Activated T-cell treated with anti-CD3 and anti-CD28 coated beads, Interleukin-2, amount 50 U/mL, for 24 hours (primary cell): ENCODE measurements at places on chromosomes 2 and 18.

GRCh38 chr2:113723411-113723810, 33.0 kb downstream of the SLC35F5 start:
- DNase-seq: no peak

DNA sequence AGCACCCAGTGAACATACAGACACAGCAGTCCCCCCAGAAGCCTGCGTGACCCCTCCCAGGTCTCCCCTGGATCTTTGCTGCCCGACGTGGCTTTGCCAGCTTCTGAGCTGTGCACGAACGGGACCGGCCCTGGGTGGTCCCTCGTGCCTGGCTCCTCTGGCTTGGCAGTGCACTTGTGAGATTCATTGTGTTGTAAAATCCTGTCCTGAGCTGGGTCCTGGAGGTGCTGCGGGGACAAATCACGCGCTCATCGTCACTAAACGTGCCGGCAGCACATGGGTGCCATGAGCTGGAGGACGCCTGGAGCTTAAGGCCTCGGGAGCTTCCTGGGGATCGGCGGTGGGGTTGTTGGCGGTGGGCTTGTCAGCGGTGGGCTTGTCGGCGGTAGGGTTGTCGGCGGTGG, 104.9 kb downstream of the FAM210A start:
- no peak for DNase-seq

DNA sequence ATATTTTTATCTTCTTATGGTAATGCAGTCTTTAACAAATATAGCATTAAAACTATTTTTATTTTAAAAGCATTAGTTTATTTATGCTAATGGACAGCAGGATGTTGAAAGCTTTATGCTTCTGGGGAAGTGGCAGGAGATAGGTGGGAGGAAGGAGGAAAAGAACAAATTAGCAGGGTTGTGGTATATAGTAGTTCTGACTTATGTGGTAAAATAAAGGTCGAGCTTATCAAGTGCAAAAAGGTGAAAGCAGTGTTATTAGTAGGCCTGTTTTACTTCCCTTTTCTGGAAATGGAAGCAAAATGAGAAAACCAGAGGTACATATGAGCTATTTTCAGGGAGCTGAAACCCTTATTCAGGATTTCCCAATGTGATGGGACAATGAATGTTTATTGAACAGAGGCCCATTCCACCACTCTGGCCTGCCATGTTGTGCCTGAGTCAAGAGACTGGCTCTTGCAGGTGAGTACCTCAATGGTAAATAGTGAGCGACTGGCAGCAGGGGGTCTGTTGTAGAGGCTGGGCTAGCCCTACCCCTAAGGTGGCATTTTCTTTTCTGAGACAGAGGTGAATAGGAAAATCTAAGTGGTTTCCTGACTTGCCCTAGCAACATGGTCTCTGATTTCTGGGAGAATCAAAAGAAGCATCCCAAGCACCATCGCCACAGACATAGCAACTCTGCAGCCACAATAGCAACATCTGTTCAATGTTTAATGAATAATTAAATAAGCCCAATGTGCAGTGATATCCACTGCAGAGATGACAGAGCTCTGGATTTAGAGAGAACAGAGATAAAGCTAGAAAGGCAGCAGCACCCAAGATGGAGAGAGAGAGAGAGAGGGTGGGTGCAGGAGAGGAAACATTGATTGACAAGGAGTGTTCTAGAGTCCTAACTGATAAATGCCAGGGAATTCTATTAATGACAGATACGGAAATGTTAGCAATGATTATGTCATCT, 119.7 kb downstream of the UPP2 start:
- DNase-seq: no peak

GRCh38 chr2:215160081-215160480, 21.7 kb upstream of the ABCA12 start:
- no peak for DNase-seq

DNA sequence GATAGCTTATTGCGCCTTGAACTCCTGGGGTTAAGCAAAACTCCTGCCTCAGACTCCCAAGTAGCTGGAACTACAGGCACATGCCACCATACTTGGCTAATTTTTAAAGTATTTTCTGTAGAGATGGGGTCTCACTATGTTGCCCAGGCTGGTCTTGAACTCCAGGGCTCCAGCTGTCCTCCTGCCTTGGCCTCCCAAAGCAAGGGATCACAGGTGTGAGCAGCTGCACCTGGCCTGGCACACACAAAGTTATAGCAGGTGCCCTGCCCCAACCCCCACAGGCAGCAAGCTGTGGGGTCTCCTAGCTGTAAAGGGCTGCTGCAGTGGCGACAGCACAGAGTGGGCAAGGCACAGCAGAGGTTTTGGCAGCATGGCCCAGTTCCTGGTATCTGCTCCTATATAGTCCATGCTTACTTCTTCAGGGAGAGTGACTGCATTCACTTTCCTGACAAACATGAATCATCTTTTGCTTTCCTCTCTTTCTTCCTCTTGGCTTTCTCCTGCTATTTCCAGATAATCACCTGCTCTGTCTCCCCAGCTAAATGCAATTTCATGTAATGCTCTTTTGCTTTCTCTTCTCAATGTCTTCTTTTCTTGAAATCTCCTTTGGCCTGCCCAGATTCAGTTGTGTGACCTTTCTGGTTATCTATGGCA, 27.3 kb upstream of the METAP1D start:
- no peak for DNase-seq

DNA sequence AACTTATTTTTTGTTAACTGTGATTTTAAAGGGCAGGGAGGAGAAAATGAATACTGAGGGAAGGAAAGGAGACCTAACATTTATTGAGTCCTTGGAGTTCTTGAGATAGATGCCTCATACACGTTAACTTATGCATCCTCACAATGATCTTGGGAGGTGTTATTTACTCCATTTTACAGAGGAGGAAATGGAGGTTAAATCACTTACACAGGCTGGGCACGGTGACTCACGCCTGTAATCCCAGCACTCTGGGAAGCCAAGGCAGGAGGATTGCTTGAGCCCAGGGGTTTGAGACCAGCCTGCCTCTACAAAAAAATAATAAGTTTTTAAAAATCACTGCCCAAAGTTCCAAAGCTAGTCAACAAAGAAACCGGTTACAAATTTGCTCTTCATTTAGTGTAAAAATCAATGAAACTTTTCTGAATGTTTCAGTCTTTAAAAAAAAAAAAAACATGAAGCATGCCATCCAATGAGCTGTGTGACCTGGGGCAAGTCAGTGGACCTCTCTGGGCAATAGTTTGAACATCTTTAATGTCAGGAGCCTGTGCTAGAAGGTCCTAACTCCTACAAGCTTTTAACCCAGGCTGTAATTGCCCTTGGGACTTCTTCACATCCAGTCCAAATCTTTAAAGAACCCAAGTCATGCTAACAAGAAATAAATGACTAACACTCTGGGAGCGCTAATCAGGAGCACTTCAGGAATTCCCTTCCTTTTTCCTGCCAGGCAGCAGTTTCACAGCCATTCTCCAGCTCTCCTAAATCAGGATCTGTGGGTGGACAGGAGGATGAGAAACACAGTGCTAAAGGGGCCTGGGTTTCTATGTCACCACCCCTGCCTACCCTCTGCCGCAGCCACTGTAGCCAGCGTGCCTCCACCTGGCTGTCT, 176.4 kb downstream of the TMEM247 start:
- DNase-seq: no peak

DNA sequence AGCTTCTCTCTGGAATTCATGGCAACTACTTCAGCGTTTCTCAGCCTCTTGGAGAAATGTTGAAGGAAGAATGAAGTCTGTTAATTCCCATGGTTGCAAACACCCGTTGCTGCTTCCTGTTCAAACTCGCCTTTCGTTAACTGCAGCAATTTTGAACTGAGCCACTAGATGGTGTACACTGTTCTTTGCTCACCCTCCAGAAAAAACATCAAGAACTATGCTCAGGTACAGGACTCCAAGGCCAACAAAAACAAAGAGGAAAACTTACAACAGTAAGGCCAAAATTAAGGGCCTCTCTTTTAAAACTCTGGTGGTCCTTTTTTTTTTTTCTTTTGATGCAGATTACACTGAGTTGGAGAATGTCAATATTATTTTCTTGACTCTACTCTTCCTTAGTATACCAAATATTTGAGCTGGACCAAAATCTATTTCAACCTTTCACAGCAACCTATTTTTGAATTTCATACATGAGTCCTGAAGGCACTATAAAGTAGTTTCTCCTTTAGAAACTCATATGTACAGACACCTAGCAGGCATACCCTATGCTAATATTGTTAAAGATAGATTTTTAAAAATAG, 58.2 kb downstream of the KLHL14 start:
- no peak for DNase-seq

DNA sequence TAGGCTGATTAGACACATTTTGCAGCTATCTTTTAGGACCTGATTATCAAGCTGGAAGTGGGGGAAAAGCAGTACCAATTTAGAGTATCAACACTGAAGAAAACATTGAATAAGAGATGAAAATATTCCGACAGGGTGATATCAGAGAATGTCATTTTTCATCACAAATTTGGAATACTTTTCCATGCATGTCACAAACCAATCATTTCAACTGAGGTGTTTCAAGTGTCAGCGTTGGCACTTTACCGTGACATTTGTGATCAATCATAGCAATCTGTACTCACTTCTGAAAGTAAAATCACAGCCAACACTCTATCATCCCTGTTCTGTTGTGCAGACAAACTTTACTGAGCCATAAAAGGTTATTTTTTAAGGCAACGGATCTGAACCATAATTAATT, 75.4 kb downstream of the PDE1A start:
- no peak for DNase-seq

- no peak for DNase-seq
Observed at GRCh38 chr2:218807626-218808025, 24.0 kb downstream of the PRKAG3 start.

DNA sequence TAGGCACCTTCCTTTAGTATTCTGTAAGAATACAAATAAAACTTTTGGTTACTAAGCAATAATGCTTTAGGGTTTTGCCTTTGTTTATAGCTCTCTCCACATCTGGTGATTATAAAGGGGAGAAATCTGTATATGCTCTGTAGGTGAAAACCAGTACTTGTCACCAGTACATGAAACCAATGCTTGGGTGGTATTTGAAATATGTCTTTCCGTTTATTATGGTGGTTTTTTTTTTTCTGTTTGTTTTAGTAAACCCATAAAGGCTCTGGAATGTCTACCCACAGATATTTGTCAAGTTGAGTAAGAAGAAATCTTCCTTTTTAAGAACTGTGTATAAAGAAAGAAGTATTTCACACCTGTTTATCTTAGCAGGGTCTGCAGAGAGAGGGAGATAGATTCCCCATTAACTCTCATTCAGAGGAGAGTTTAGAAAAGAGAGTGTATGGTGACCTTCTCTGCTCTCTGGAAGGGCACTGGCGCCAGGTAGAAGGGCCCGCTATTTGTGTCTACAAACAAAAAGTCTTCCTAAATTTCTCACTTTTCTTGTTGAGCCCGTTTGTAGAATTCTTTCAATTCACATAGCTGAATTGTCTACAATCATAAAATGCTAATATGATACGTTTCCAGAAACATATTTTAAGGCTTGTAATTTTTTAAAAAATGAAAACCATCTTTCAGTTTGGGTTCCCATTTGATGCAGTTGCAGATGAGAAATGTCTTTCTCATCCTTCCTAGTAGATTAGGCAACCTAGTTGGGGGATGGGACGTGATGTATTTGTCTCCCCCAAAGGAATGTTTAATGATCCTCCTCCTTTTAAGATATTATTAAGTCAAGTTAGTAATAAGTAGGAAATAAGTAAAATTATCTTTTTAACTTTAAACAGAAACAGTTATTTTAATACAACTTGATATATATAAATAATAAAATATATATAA, 33.9 kb downstream of the MAP3K20 start:
- no peak for DNase-seq

GRCh38 chr2:229344151-229344551, 73.1 kb upstream of the PID1 start:
- DNase-seq: no peak

DNA sequence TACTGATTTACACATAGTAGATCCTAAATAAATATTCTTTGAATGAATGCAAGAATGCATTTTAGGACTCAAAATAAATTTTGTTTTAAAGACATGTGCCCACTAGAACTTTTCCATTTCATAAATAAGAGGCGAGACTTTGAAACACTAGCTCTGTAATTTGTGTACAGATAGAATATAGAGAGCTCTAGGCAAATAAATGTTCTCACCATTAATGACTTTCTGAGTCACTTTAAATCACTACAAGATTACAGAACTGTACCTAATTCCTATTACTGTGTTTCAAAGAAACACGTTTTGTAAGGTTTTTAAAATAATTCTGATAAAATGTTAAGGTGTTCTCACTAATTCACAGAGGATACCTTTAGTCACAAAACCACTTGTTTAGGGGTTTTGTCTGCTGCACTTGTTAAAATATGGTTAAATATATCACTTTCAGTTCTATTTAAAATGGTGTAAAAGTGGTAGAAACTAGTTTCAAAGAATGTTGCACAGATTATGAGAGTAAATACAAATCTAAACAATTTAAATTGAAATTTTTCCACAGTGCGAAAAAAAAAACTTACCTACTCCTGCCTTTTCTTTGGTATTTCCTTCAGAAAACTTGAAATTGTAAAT, 158.7 kb upstream of the ZC3H15 start:
- no peak for DNase-seq

DNA sequence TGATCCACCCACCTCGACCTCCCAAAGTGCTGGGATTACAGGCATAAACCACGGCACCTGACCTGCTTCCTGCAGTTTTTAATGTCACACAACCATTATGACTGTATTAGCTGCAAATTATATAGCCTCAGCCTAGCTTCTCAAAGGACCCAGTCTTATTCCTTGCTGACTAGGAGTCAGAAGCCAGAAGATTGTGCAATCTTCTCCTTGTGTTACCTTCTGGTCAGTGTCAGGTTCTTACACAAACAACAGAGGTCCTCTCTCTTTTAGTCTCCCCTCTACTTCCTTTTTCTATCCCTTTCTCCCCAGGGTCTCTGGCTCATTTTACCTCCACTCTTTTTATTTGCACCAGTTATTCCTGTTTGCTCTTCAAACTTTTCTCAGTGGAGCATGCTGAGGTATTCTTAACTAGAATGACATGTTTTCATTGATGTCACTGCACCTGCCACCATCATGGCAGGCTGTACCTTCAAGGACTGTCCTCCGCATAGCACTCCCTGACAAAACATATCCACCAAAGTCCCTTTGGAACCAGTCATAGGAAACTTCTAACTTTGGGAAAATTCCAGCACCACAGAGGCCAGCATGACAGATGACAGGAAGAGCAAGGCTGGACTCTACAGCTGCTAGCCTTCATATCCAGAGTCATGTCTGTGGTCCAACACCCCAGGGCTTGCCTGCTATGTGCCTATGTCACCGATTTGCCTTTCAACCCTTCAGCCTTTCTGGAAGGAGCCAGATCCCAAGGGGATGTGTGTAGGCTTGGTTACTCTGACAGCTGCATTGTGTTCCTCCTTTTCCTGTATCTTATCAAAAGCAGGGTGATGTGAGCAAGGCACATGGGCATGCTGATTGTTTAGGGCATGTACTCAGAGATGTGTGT, 45.2 kb upstream of the EPC2 start:
- no peak for DNase-seq
